ENCODE measurements at places on chromosomes 2 and 18.

DNA sequence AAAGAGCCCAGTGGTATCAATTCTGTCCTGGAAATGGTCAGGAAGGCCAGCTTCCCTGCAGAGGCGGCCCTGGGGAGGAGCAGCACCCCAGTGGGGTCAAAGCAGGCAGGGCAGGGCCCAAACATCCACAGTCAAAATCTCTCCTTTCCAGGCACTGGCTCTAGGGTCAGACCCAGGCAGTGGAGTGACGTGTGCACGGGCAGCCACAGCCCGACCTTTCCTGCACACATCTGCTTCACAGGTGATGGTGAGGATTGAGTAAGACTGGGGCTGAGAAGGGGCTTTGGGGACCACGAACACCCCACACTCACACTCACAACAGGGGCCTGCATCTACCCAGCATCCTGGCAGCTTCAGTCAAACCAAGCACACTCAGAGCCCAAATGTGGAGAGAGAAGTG is 97.8 kb upstream of the GLI2 start:
- no peak for DNase-seq

GRCh38 chr18:8952769-8953760 is 149.4 kb upstream of the NDUFV2 start:
- peak; percentile 68 for DNase-seq

DNA sequence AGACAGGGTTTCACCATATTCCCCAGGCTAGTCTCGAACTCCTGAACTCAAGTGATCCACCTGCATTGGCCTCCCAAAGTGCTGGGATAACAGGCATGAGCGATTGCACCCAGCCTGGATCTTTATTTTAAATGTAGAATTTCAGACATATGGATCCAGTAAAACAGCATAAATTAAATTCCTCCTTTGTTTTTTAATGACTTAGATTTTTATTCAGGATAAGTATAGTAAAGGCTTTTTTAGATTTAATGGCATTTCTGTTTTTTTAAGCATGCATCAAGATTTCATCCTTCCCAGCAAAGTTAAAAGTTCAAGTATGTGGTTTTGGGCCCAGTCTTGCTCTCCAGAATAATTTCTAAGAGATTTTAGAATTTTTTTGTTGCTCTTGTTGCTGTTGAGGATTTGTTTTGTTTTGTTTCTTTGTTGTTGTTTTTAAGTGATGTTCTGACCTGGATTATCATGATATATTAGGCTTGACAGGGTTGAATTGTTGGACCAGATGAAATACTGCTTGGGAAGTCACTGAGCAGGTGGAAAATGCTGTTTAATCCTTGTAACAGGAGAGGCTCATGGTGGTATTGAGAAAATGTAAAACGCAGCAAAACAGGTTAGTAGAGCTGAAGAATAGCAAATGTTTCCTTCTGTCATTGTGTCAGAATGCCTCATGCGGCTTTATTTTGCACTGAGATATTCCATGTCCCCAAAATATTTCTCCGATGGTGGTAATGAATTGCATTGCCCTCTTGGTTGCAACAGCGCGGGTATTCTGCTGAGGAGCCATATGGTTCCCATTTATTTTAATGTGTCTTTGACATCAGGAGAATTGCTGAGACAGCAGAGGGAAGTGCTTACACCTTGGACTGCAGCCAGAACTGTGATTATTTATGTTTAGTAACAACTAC is 147.9 kb downstream of the GALNT3 start:
- no peak for DNase-seq

DNA sequence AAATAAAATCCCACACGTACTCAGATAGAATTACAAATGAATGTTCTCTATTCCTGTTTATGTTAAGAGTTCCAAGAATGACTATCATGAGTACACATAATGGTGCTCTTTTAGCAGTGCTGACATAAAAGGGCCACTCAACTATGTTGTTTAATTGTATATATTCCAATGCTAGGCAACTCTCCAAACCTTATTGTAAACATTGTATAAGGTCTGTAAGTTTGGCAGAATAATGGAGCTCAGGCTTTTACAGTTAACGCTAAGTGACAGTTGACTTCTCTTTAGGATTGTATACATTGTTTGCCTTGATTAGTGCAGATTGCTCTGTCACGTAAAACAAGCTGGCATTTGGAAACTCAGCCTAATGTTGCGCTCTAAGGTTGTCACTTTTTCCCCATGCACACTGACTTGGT is 20.8 kb downstream of the RBMS1 start:
- no peak for DNase-seq

- no peak for DNase-seq
These were observed 154.7 kb downstream of the HDAC4 start for GRCh38 chr2:239245872-239246721.

- peak; percentile 84 for DNase-seq
These were observed 90.8 kb downstream of the CCBE1 start for GRCh38 chr18:59606193-59607077.
